ENCODE measurements at places on chromosomes 2 and 18.
A peak's percentile ranks its signal among the peaks of the same experiment; 100 is the strongest.

- no peak for DNase-seq
These were observed 28.5 kb upstream of the NPAS2 start for GRCh38 chr2:100791294-100791935.

DNA sequence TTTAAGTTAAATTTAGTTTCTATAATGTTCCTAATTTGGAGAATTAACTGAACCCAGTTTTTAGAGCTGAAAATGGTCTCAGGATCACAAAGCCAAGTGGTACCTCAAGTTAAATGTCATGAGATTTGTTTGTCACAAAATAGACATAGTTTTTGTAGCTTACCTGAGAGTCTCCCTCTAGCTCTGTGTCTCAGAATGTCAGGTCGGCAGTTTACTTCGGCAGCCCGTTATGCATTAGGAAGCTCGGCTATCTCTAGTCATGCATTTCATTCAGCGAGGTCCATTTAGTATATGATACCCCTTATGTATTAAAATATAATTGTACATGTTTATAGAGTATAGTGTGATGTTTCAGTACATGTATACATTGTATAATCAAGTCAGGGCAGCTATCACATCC is 155.6 kb downstream of the EML6 start:
- peak; percentile 29 for DNase-seq

- DNase-seq = no peak
These were observed 52.5 kb downstream of the CDH2 start for GRCh38 chr18:28124131-28125029.

DNA sequence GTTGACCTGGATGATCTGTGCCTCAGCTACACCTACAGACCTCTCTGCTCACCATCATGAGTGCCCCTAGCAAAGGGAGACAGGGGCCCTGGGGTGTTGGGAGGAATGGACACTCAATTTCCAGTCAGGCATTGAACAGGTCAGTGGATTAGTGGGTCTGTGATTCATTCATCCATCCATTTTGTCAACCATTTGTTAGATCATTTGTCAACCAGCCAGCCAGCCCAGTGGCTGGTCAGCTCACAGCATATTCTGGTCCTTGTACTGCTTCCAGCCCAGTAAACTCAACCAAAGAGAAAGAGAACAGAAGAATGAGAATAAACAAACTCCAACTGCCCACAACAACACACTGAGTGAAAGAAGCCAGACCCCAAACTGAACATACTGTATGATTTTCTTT is 4.6 kb upstream of the KLF11 start:
- DNase-seq = no peak

DNA sequence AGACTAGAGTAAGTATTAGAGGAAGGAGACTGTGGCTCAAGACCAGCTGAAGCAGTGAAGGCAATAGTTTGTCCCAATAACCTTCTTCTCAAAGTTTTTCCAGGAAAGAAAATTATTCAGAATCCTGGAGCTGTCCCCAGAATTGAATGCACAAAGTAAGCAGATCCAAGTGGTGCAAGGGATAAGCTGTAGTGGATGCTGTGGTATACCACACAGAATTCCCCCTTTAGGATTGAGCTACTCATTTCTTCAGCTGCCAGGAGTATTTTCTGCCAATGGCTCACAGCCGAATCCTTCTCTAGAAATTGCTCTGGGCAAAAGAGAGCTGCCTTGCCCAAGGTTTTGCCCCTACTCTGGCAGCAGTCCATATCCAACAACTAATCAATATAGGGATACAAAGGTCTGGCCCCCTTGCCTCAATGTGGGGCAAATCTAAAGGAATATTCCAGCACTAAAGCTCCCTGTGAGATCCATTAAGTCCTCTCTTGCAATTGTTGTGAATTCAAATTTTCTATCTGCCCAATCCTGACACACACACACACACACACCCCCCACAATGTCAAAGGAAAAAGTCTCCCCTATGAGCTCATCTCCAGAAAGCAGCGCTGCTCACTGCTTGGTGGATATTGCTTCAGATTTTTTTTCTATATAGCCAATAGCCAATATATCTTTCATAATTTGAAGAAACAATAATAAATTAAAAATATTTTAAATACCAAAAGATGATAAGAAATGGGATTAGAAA is 18.4 kb upstream of the TCF7L1 start:
- no peak for DNase-seq

- no peak for DNase-seq
These were observed 96.8 kb downstream of the MSH2 start for GRCh38 chr2:47499621-47500309.

DNA sequence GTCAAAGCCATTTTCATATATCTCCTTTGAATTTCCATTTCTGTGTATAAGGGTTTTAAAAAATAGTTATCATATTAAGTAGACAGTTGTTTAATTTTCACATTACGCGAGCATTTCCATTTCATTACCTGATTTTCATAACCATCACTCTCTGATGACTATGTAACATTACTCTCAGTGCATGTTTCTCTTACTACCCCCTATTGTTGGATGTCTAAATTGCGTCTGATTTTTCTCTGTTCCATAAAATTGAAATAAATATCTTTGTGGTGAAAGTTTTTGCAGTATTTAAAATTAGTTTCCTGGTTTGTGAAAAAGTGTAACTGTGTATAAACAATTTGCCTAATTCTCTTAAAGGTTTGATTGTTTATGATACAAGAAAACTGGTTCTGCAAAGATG is 123.8 kb downstream of the MYO1B start:
- DNase-seq = no peak
